ENCODE measurements at places on chromosomes 12 and 14.
A peak's percentile ranks its signal among the peaks of the same experiment; 100 is the strongest.

DNA sequence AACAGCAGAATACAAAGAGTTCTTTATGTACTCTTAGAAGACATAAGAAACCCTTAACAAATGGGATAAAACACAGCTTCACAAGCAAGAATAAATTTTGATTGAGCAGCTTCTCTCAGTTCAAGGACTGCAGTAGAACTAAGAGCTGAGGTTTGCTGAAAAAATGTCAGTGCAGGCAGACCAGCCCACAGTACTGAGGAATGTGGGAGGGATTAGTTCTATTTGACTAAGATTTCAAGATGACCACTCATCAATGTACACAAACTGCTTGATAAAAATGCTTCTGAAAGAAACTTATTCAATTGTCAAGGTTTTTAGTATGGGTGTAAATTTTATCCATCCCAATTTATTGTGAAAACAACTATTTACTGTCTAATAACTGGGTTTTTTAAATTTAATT, 138.4 kb downstream of the SEC23A start:
- DNase-seq: peak; percentile 68

- DNase-seq: no peak
Measured at GRCh38 chr12:56126732-56127239, 1.3 kb upstream of the ESYT1 start.

DNA sequence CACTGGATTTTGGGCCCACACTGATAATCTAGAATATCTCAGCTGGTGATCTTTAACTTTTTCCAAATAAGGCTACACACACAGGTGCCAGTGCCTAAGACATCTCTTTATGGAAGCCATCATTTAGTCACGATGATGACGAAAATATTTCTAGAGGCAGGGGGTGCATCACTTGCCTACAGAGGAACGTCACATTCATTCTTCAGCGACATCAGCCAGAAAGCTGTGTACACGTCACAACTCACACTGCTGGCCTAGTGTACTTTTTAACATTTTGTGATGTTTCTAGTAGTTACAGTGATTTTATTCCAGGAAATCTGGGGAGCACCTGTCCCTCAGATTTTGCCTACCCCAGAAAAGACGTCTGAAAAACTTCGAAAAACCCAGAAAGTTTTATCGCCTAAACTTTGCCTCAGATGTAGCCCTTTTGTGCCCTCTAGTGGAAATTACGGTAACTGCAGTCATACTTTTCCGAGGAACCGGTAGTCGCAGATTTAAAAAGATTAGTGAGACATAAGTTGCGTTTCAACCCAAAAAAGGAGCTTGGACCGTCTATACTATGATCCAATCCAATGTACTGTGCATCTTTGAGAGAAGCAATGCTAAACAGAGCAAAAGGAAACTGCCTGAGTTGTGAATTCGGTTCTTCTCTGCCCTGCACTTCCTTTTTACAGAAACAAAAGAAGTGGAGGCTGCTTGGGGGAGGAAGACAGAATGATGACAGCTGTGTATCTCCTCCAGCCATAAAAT, 64.3 kb upstream of the STON2 start:
- DNase-seq: peak; percentile 26

DNA sequence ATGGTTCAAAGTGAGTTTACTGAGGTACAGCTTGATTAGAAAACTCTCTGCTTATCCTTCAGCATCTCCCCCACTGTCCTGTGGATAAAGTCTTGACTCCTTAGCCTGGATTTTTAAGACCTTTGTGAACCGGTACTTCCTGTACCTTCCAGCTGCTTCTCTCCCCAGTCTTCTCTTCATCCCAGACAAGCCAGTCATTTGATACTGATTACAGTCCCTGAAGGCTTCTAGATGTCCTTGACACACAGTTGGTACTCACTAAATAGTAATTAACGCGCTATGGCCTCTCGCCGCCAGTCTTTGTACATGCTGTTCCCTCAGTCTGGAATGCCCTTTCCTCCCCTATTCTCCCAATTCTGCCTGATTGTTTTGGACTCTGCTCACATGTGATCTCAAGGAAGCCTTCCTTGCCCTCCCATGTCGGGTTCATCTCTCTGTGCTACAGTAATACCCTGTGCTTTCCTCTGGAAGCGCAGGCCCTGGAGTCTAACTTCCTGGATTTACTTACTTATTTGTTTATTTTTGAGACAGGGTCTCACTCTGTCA, 50.6 kb upstream of the PTGR2 start:
- DNase-seq: no peak

- peak; percentile 55 for DNase-seq
Measured at GRCh38 chr12:2332947-2333346, 280.2 kb downstream of the CACNA1C start.

DNA sequence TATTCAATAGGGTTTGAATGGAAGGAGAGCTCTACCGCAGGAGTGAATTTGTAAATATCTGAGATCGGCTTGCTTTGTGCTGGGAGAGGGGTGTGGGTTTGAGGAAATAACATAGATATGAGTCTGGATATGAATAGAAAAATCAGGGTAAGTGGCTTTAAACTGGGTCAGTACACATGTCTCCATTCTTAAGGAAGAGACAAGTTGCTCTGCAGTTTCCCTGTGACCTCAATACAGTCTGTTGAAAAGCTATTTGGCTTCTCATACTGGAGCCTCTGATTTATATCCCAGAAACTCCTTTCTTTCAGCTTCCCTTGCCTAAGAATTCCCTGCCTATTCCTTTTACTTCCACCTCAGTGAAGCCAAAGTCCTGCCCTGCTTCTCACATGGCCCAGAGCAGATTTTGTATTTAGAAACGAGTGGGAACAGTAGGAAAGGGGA, 153.5 kb upstream of the ATF7IP start:
- peak; percentile 18 for DNase-seq

- DNase-seq: peak; percentile 88
Measured at GRCh38 chr12:58443981-58444371, 476.3 kb downstream of the LRIG3 start.

DNA sequence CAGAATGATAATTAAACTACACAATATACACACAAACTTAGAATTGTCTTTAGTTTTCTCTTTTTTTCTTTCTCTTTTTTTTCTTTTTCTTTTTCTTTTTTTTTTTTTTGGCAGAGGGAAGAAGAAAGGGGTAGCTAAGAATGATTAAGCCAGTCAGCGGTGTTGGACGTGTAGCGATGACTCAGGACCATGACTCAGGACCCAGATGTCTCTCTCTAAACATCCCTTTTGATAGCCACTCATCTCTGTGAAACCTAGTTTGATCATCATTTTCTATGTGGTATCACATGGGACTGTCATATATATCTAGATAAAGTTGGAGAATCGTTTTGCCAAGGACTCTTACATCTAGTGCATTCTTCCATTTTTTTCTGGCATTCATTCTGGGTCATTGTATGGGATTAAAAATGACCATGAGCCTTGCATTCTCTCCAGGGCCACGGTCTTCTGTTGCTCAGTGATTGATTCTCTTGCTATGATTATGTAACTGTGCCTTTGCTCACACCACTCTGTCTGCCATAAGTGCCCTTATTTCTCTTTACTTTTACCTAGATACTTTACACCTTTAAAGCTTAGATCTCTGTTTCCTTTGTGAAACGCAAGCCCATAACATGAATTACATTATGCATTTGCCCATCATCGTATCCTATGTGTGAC, 26.6 kb upstream of the NRXN3 start:
- DNase-seq: peak; percentile 83

DNA sequence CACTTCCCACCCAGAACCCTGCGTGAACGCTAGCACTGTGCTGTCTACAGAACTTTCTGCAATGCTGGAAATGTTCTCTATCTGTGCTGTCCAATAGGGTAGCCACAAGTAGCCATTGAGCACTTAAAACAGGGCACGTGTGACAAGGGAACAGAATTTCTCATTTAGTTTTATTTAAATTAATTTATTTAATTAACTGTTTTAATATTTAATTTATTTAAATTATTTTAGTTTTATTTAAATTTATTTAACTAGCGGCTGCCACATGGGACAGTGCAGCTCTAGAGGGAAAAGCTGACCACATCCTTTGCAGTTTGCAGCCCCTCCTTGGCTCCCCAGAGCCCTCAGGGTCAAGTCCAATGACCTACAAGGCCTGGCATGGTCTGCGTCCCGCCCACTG, 35.0 kb upstream of the CORO1C start:
- DNase-seq: no peak

DNA sequence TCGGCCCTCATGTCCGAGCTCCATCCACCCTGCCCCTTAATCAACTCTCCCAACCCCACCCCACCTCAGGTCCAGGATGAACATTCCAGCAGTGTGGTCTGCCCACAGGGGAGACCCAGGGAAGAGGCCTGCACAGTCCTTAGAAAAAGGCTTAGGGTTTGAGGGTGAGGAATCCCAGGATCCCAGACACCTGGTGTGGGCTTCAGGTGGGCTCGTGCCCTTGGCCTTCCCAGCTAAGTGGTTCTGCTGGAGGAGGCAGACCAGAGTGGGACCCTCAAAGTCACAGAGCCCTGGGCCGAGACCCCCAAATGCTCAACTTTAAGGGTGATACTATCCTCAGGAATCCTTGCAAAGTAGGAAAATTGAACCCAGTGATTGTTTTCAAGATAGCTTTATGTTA, 25.4 kb upstream of the PPP2R5C start:
- no peak for DNase-seq
